ENCODE measurements at places on chromosomes 5 and 9.

DNA sequence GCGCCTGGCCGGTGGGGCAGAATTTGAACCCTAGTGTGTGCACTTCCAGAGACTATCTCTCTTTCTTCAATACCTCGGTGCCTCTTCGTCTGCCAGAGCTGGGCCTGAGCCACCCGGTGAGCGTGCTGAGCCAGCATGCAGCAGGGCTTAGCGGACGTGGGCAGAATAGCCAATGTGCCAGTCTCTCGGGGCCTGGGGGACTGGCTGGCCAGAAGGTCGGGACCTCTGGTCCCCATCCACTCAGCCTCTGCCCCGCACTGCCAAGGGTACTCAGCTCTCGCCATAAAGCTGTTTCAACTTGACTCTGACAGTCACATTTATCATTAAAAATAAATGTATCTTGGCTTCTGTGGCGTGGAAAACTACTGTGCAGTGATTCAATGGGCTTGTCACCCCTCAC lies 4.2 kb upstream of the FIBCD1 start:
- no peak for DNase-seq

DNA sequence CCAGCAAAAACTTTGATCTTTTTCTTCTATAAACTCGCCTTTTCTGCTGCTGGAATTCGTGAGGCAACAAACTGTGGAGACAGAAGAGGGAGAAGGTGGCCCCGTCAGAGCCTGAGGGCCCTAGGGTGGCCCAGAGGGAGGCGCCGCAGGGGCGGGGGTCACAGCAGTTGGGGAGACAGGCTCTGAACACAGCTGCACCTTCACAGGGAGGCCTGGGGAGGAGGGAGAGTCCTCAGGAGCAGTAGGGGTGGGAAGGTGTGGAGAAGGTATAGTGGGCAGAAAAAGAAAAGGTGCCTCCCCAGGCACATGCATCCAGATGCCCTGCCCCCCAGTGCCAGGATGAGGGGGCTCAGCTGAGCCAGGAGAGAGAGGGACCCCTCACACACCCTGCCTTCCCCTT lies 15.1 kb downstream of the PHF19 start:
- DNase-seq = no peak

- DNase-seq = no peak
Measured at GRCh38 chr5:99379187-99379586, 450.4 kb upstream of the CHD1 start.

GRCh38 chr9:78009186-78009585 lies 22.4 kb downstream of the GNAQ start:
- DNase-seq = no peak

DNA sequence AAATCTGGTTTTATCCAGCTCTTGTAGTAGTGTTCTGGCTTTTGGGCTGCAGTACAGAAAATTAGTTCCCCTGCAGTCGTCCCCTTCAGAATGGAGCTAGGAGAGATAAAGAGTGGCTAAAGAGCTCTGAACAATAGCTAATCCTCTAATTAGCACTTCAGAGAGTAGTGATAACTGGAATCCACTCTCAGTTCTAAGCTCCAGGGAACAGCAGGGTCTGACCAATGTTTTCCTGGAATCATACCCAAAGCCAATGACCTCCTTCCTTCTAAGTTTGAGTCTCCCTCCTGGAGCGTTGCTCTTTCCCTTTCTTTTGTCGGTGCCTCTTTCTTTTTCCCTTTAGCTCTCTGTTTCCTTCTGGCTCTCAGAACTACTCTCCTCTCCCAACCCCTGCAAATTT lies 47.4 kb downstream of the MFAP3 start:
- DNase-seq = no peak

GRCh38 chr5:161498531-161498930 lies 48.0 kb downstream of the GABRB2 start:
- no peak for DNase-seq

- no peak for DNase-seq
Measured at GRCh38 chr5:92460505-92460904, 1077.4 kb upstream of the ARRDC3 start.

- no peak for DNase-seq
Measured at GRCh38 chr5:159273923-159274322, 10.8 kb downstream of the UBLCP1 start.

DNA sequence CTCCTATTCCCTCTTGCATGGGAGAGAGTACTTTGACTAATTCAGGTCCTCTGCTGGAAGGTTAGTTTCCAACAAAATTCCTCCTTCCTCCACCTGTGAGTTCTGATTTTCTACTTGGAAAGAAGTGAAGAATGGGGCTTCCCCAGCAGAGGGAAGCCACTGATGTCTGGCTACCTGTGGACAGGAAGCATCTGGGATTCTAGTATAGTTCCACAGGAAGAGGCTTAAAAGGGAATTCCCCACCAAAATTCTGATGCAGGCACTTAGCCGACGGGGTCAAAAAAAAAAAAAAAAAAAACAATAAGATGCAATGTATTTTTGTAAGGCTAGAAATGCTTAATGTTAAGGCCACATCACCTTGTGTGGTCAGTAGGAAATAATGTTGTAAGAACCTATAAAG lies 33.4 kb downstream of the PCDHGC5 start:
- no peak for DNase-seq

- no peak for DNase-seq
Measured at GRCh38 chr5:148214665-148215185, 11.9 kb downstream of the SPINK6 start.

GRCh38 chr5:119398727-119399466 lies 43.1 kb downstream of the TNFAIP8 start:
- DNase-seq = no peak

- no peak for DNase-seq
Measured at GRCh38 chr5:18744441-18744840, 1110.2 kb downstream of the TAF11L14 start.

GRCh38 chr9:8855046-8855445 lies 1055.5 kb upstream of the DMAC1 start:
- DNase-seq = no peak

- DNase-seq = no peak
Measured at GRCh38 chr9:32516241-32516640, 9.8 kb downstream of the RIGI start.

- no peak for DNase-seq
Measured at GRCh38 chr9:36046923-36047322, 10.2 kb downstream of the RECK start.

GRCh38 chr9:20023961-20024571 lies 235.2 kb upstream of the SLC24A2 start:
- no peak for DNase-seq

GRCh38 chr9:1271367-1271766 lies 221.2 kb downstream of the DMRT2 start:
- DNase-seq = no peak
